ENCODE measurements at places on chromosomes 6 and 20.

DNA sequence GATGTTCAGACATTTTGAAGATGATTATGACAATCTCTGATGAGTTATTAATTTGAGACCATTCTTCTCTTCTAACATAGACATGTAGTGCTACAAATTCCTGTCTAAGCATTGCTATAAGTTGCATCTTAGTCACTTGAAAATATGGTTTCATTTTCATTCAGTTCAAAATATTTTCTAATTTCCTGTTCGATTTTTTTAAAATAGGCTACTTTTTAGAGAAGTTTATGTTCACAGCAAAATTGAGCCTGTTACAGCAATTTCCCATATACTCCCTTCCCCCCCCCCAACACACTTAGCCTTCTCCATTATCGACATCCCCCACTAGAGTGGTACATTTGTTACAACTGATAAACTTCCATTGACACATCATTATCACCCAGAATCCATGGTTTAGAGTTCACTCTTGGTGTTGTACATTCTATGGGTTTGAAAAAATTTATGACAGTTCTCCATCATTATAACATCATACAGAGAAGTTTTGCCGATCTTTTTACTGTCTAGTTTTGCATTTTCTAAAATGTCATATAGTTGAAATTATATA, 31.2 kb downstream of the PLAGL1 start:
- DNase-seq, result no peak

DNA sequence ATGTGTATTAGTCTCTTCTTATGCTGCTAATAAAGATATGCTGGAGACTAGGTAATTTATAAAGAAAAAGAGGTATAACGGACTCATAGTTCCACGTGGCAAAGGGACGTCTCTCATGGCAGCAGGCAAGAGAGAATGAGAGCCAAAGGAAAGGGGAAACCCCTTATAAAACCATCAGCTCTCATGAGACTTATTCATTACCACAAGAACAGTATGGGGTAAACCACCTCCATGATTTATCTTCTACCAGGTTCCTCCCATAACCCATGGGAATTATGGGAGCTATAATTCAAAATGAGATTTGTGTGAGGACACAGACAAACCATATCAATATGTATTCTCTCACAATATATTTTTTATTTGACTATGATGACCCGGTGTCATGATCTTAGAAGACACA, 109.1 kb downstream of the UTRN start:
- DNase-seq, result no peak

GRCh38 chr20:9699181-9699580, 139.7 kb downstream of the PAK5 start:
- no peak for DNase-seq

GRCh38 chr6:11277275-11278206, 45.1 kb upstream of the NEDD9 start:
- DNase-seq, result no peak

- no peak for DNase-seq
These were observed 812 bp downstream of the SLC9A8 start for GRCh38 chr20:49813305-49813974.

DNA sequence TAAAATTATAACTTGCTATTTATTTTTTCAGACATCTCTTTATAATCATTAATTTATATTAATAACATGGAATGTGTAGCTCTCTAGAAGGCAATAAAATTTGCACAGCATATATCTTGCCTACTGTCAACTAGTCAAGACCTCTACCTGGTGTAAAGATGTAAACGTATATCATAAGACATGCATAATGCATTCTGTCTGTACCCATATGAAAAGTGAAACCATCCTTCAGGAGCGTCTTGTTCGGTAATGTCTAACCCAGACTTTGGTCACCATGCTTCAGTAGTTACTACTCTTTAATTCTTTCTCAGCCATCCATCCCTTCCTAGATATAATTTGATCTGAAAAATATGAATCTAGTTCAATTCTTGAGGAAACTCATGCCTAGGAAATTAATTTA, 21.0 kb downstream of the CEP43 start:
- no peak for DNase-seq

- no peak for DNase-seq
These were observed 75.8 kb downstream of the GJA10 start for GRCh38 chr6:89970072-89970471.
